ENCODE measurements at places on chromosomes 6 and 20. TPM values are rescaled to one million over a fixed set of nuclear protein-coding genes. Genes with fewer than 3 reads are reported as not detected.

TAGAP gene
- total RNA-seq, result 1.1 TPM

DNA sequence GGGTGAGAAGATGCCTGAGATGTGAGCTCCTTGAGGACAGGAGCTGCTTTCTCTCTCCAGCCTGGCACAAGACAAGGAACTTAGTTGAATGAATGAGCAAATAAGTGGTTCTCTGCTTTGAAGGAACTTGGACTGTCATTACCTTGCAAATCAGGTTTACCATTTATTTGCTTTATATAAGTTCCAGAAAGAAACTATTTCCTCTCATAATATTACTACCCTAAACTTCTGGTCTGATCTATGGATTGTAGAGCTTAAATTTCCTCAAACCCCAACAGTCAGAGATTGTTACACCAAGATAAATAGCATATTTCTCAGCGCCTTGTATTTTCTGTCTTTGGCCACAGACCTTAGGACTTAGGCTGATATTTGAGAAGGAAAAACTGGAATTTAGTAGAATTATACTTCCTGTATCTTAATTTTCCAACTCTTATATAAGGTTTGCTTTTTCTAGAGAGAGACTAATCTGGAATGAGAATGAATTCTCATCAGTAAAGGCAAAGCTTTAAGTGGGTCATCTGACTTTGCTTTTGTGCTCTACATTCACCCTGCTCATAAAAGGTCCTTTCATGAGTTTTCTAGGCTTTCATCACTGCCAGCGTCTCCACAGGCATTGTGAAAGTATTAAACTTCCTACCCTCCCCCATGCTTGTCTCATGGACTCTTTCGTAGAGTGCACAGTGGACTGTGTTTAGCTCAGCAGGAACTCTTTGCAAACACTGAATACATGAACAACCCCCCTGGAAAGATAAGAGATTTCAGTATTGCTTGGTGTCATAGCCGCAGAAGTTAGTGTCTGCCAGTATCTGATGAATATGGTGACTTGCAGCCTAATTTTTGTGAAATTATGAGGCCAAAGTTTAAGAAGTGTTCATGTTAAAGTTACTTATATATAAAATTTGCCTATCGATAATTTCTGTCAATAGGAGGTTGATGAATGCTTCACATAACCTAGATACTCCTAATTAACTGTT lies 74.0 kb downstream of the PTPRA start:
- no peaks in the 10 kb centered on the region for H3K27me3 ChIP-seq
- peak overlapping the region; percentile 80 for H3K27ac ChIP-seq
- no peaks in the 10 kb centered on the region for H3K36me3 ChIP-seq
- H3K4me1 ChIP-seq, result peaks cover 12% of the 10 kb centered on the region
- peak; percentile 71 for DNase-seq

SIRPD gene
- not detected for total RNA-seq

DNA sequence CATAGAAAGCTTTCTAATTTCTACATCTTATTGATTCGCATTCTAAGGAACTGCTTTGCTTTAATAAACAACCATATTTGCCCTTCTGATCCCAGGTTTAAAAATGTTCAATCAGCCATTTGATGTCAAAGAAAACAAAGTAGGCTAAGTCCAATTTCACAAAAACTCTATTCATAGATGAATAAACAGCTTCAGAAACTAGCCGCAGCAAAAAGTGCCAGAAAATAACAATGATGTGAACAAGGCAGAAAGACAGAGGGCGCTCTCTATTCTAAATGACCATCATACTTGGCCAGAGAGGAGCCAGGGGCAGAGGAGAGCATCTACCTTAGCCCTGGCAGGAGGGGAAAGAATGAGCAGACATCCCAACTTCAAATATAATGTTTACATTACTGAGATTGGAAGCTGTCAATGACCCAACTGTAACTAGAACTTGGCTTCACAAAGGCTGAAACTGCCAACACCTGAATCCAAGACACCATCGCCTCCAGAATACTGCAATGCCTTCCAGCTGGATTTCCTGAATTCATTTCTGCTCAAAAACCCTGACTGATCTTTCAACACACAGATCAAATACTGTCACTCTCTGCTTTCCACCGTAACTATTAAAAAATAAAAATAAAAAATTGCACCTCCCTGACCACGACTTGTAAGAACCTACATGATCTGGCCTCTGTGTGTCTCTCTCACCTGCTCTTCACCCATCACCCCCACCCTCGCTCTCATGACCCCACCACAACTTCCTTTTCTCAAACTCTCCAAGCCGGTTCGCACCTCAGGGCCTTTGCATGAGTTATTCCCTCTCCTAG lies 9.5 kb downstream of the CNKSR3 start:
- no peak overlapping the region for H3K4me3 ChIP-seq
- no peaks in the 10 kb centered on the region for H3K27me3 ChIP-seq
- no peaks in the 10 kb centered on the region for H3K4me1 ChIP-seq
- peak overlapping the region; percentile 11 for H3K27ac ChIP-seq

- no peak overlapping the region for H3K27ac ChIP-seq
- H3K36me3 ChIP-seq, result no peaks in the 10 kb centered on the region
- H3K4me3 ChIP-seq, result no peak overlapping the region
- no peak for DNase-seq
- no peaks in the 10 kb centered on the region for H3K27me3 ChIP-seq
These were observed 454.7 kb downstream of the TFAP2B start for GRCh38 chr6:51273228-51273961.

SLX4IP gene
- total RNA-seq, result 2.8 TPM

- H3K27me3 ChIP-seq, result no peaks in the 10 kb centered on the region
- no peak for DNase-seq
- H3K4me1 ChIP-seq, result no peaks in the 10 kb centered on the region
- no peak overlapping the region for H3K27ac ChIP-seq
- no peaks in the 10 kb centered on the region for H3K36me3 ChIP-seq
- H3K4me3 ChIP-seq, result no peak overlapping the region
These were observed 61.8 kb downstream of the EPM2A start for GRCh38 chr6:145673504-145673903.

Measured in right lobe of liver (tissue), 6 donors.